ENCODE measurements at places on chromosomes 5 and 9.
A peak's percentile ranks its signal among the peaks of the same experiment; 100 is the strongest.

GRCh38 chr5:96629774-96630173 is 32.4 kb upstream of the CAST start:
- DNase-seq: no peak

- no peak for DNase-seq
Observed at GRCh38 chr5:152838241-152838786, 433.2 kb upstream of the NMUR2 start.

- no peak for DNase-seq
Observed at GRCh38 chr5:173944511-173944910, 44.5 kb upstream of the C5orf47 start.

GRCh38 chr9:34989946-34990635 is 546 bp downstream of the DNAJB5 start:
- peak; percentile 67 for DNase-seq

DNA sequence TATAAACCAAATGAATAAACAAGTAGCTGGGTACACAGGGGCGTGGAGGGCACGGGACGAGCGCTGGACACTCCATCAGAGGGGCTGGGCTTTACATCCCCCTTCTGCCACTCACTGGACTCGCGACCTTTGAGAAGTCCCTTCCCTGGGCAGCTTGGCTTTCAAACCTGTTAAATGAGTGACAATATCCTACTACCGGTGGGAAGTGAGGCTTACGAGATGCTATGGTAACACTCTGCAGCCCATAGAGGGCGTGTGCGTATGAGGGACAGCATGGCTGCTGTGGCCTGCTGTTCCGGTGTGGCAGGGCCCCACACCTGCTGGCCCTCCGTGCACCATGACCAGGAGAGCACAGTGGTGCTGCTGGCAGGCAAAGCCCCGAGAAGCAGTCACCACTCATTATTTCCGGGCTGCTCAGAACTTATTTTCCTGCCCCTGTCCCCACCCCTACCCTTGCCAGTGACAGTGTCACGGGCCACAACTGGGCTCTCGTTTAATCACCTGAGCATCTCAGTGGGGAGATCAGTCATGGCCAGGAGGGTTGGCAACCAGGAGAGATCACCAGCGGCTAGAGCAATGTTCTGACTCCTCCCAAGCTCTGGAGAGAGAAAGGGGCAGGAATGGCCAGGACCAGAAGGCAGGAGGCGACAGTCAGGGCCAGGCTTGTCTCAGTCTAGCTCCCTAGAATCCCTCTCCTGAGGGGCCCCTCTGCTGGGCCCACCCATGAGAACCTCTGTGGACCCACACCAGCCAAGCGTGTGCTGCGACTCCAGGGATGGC is 10.5 kb downstream of the CLTB start:
- no peak for DNase-seq

DNA sequence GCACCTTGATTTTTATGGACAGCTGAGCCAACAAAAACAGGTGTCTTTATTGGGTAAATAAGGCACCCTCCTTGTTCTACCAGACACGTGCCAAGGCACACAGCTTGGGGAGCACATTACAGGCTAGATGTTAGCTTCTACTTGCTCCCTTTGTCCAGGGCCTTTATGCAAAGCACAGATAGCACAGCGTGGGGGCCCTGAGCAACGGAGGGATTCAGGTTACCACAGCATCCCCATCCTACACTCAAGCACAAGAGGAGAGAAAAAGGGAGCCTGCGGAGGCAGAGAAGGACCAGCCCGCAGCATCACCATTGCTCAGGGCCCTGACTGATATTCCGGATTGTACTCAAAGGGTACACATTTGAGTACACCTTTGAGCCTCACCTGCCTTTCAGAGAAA is 181.7 kb upstream of the KIF2A start:
- no peak for DNase-seq

DNA sequence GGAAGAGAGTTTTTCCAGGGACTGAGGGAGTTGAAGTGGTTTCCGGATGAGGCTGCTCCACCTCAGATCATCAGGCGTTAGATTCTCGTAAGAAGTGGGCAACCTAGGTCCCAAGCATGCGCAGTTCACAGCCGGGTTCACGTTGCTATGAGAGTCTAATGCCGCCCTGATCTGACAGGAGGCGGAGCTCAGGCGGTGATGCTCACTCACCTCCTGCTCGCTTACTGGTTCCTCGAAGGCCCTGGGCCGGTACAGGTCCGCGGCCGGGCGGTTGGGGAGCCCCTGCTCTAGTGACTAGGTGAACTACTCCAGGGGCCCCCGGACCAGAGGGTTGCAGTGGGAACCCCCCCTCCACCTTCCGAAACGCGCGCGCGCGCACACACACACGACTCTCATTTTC is 997 bp upstream of the RNF130 start:
- DNase-seq: no peak

All from GM13976 (cell line).